Heart left ventricle (tissue), 16 donors: ENCODE measurements at places on chromosomes 5 and 9.

DNA sequence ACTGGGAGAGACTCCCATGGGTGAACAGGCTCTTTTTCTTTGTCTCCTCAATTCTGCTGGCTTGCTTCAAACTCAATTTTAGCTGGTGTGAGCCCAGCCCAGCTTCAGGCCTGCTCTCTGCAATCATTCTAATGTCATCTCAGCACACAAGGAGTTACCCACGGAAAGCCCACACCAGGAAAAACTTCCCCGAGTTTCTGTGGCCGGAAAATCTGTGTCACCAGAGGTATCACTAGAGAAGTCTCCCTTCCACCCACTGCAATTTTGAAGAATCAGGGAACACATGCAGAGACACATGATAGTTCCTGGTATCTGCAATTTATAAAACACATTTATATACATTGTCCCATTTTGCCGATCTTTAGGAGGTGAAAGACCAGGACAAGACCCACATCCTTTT is 13.5 kb upstream of the NDFIP1 start:
- DNase-seq, result no peak

- DNase-seq, result no peak
These were observed 4.2 kb upstream of the CTNNAL1 start for GRCh38 chr9:109017493-109017892.

DNA sequence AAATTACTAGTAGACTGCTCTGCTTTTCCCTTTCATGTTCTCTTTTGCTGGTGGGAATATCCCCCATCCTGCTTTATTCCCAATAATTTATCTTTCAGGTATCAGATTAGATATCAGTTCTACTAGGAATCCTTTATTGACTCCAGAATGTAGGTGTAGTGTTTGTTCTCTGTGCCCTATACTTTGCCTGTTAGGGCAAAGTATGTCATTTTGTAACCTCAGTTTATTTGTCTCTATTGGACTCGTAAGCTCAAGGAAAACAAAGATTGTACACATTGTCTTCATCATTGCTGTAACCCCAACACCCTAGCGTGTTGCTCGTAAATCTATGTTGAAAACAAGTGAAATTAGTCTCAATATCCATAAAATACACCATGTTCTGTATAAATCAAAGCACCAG is 190.5 kb downstream of the COMMD10 start:
- DNase-seq, result no peak

DNA sequence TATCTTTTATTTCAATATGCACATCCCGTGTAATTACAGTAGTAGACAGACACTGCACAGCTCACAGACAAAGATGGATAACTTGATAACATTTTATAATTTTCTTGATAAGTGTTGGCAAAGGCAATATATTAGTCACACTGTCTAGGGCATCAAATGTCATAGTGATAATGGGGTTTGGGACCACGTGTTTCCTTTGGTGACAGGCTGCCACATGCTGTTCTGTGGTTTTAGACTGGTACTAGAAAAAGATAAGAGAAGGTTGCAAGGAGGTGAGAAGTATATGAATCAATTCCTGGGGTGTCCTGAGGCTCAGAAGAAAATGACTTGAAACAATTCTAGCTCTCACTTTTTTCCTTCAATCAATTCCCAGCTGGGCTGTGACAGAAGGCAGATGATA is 258.8 kb upstream of the CHD1 start:
- DNase-seq, result no peak

DNA sequence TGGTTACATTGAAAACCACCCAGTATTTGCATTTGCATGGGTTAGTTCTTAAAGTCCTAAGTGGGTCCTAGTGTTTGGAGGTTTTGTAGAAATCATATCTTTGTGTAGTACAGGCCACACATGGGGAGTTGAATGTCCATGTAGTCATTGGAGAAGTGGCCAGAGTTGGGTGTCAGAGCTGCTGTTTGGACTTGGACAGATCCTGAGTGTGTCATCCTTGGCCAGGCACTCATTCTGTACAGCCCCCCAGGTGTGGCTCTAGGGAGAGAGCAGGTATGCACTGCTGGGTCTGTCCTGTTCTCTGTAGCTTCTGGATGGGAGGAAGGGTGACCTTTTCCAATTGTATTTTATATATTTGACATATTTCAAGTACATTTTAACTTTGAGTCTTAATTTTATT is 82.4 kb downstream of the IQGAP2 start:
- no peak for DNase-seq

- DNase-seq, result no peak
These were observed 92.6 kb downstream of the GLIS3 start for GRCh38 chr9:4207123-4207875.

GRCh38 chr5:138745268-138745667 is 8.0 kb upstream of the CTNNA1 start:
- no peak for DNase-seq

DNA sequence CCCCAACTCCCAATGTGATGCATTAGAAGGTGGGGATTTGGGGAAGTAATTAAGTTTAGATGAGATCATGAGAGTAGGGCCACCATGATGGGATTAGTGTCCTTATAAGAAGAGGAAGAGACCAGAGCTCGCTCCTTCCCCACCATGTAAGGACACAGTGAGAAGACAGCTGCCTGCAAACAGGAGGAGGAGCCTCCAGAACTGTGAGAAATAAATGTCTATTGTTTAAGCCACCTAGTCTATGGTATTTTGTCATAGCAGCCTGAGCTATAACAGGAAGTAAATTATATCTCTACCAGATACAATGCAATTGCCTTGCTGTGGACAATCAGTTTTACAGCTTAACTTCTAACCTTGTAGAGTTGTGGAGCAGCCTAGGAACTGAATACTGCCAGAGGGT is 58.0 kb downstream of the ANKRD33B start:
- no peak for DNase-seq

GRCh38 chr5:34957857-34958690 is 28.7 kb downstream of the DNAJC21 start:
- no peak for DNase-seq

DNA sequence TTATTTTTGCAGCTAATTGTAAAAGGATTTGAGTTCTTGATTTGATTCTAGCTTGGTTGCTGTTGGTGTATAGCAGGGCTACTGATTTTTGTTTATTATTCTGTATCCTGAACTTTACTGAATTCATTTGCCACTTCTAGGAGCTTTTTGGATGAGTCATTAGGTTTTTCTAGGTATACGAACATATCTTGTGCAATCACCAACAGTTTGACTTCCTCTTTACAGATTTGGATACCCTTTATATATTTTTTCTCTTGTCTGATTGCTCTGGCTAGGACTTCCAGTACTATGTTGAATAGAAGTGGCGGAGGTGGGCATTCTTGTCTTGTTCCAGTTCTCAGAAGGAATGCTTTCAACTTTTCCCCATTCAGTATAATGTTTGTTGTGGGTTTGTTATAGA is 210.8 kb downstream of the FGF10 start:
- no peak for DNase-seq

- no peak for DNase-seq
These were observed 4.3 kb downstream of the MRNIP start for GRCh38 chr5:179854356-179854755.

DNA sequence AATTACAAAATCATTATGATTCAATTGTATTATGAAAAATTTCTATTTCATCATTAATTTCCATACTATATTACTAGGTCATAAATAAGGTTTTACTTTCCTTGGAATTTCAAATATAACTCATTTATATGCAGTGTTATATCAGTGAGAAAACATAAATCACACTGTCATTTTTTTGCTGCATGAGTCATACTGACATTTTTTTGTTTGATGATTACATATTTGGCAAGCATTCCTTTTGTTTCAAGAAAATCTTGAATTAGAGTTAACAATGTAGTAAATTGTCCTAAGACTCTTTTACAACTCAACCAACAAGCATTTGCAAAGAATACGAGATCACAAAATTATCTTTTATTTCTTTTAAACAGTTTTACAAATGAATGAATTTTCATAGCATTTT is 298.4 kb upstream of the SEMA6A start:
- no peak for DNase-seq

DNA sequence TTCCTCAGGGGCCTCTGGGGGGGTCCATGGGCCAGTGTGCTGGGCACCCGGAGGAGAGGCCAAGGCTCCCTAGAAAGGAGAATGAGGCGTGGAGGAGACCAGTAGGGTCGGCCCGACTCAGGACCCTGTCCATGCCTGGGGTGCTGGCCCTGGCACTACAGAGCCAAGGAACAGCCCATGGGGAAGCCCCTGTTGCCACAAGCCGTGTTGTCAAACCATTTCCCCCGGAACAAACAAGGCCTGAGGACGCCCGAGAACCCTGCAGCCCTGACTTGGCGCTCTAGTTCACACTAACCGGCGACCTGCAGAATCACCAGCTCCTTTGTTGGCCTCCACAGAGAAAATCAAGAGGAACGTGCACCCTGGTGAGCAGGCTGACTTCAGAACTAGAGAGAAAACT is 41.6 kb upstream of the SLC12A7 start:
- no peak for DNase-seq

GRCh38 chr5:179829732-179830435 is 9.2 kb downstream of the SQSTM1 start:
- no peak for DNase-seq

GRCh38 chr9:124110307-124110915 is 98.8 kb downstream of the LHX2 start:
- DNase-seq, result peak; percentile 49

GRCh38 chr5:116806836-116807235 is 232.2 kb upstream of the SEMA6A start:
- DNase-seq, result no peak

DNA sequence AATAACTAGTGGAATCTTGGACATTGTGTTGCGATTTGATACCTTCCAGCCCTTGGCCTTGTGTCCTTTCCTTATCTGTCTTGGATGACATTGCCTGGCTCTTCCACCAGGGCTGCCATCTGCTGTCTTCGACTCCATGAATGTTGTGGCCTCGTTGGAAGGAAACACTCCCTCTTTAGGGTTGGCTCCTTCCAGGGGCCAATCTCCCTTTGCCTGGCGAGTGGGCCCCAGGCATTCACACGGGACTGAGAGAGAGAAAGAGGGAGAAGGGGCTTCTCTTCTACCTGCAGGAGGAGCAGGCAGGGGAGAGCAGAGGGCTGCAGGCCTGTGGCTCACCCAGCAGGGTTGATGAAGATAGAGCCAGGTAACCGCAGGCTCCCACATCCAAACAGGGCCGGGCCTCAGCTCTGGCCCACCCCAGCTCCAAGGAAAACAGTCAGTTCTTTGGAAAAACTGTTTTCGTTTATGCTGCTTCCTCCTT is 31.3 kb downstream of the FGF1 start:
- DNase-seq, result no peak

DNA sequence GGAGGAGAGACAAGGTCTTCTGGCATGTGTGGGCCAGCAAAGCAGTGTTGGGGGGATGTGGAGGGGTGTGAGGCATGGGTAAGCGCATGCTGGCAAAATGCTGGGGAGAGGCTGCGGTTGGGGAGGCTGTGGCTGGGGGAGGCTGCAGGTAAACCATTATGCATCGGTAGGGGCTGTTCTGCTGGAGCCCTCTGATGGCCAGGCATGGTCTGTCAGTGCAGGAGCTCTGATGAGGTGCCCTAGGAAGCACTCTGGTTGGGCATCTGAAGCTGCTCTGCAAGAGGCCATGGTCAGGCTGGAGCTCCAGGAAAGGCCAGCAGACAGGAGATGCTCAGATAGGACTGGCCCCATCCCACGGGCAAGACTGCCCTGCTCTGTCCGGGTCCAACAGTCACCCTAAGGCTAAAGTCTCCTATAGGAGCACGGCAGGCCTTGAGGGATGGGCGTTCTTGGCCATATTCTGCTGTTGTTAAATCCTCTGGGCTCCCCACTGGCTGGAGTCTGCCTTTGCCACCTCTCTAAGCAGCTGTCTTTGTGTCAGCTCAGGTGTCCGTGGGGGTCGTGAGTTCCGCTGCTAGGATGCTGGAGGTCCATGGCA is 28.7 kb downstream of the ITGA2 start:
- DNase-seq, result no peak

DNA sequence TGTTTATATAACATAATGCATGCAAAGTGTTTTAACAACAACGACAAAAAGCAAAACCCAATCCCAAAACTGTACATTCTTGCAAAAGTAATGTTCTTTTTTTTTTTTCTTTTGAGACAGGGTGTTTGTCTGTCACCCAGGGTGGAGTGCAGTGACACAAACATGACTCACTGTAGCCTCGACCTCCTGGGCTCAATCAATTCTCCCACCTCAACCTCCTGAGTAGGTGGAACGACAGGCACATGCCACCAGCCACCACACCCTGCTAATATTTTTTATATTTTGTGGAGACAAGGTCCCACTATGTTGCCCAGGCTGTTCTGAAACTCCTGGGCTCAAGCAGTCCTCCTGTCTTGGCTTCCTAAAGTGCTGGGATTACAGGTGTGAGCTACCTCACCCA is 13.6 kb upstream of the HAVCR1 start:
- DNase-seq, result no peak

DNA sequence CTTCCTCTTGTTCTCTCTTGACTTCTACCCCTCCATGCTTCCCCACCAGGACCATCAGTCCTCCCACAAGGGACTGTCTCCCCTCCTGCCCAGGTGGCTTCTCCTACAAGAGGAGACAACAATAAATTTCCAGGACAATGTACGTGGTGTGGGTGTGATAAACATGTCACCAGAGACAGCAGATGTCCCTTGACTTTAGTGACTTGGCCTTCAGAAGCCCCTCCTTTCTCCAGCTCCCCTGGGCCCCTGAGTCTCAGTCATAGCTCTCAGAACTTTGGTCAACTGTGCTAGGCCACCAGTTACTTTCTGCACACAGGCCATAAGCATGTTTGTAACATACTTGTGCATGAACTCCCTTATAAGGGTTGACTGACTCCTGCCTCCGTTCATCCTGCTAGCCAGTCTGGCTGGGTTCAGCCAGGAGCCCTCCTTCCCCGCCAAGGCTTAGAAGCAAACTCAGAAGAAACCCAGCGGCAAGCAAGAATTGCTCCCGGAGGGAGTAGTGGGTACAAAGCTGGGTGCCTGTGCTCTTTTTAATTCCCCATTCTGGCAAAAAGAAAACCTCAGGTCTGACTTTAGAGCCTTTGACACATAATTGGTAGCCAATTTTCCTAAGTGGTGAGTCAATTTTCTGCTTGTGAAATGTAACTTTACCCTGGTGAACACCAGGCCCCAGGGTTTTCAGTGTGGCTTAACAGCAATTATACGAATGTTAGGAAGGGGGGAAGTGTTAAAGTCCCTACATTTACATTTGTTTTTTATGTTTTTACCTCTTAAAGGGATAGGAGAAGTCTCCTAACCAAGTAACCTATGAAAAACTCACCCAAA is 49.2 kb downstream of the EBF1 start:
- DNase-seq, result no peak

GRCh38 chr5:24909210-24909609 is 264.4 kb upstream of the CDH10 start:
- DNase-seq, result no peak

DNA sequence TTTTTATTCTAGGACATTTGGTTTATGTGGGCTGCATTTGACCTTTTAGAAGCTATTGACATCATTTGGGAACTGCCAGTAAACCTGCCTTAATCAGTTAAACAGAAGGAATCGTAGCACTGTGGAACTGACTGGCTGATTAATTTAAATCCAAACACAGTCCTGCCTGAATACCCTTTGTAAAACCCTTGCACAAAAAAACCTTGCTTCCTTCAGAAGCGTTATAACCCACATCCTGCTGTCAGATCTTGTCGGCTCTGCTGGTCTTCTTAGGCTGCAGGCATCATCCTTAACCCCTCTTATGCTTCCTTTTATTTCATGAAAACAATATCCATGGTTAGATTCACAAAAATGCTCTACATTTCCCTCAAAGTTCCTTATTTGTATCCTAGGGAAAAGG is 46.3 kb downstream of the PAM start:
- DNase-seq, result no peak

GRCh38 chr9:133305731-133306130 is 30.3 kb downstream of the SURF6 start:
- DNase-seq, result no peak

GRCh38 chr5:57494104-57495098 is 11.8 kb upstream of the ACTBL2 start:
- DNase-seq, result peak; percentile 67

- DNase-seq, result no peak
These were observed 31.5 kb downstream of the PAX5 start for GRCh38 chr9:37002413-37003217.
